ENCODE measurements at places on chromosomes 16 and 17. TPM values are rescaled to one million over a fixed set of nuclear protein-coding genes. Genes with fewer than 3 reads are reported as not detected.

- DNase-seq = no peak
- peaks cover 80% of the 10 kb centered on the region for H3K36me3 ChIP-seq
- H3K4me1 ChIP-seq = peaks cover 25% of the 10 kb centered on the region
Observed at GRCh38 chr17:40024901-40025300, 9.7 kb downstream of the CSF3 start.

DNA sequence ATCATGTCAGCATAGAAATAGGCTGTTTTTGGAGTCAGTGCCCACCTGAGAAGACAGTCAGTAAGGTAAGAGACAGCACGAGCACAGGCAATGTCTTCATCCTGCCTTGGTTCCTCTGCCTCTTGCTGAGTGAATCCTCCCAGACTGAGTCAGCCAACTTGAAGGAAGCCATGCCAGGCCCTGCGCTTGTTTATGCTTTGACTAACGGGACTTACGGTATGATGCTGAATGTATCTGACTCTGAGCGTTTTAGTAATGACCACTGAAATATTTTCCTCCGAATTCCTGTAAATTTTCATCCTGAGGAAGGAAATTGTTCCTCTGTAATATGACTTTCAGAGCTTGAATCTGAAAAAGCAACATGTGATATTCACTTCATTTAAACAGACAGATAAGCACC is 18.0 kb downstream of the C17orf67 start:
- no peaks in the 10 kb centered on the region for H3K36me3 ChIP-seq

GRCh38 chr16:87880117-87880696 is 10.9 kb upstream of the SLC7A5 start:
- DNase-seq = no peak
- H3K4me1 ChIP-seq = no peaks in the 10 kb centered on the region
- no peaks in the 10 kb centered on the region for H3K36me3 ChIP-seq
- no peaks in the 10 kb centered on the region for H3K27me3 ChIP-seq
- no peak overlapping the region for H3K27ac ChIP-seq
- no peak overlapping the region for H3K4me3 ChIP-seq

- H3K4me1 ChIP-seq = no peaks in the 10 kb centered on the region
- no peak for DNase-seq
- H3K27ac ChIP-seq = no peak overlapping the region
- H3K36me3 ChIP-seq = no peaks in the 10 kb centered on the region
Observed at GRCh38 chr17:63140255-63140654, 174.2 kb downstream of the TANC2 start.

- DNase-seq = no peak
- H3K36me3 ChIP-seq = no peaks in the 10 kb centered on the region
- H3K4me3 ChIP-seq = no peak overlapping the region
- H3K27me3 ChIP-seq = no peaks in the 10 kb centered on the region
- no peak overlapping the region for H3K27ac ChIP-seq
- H3K4me1 ChIP-seq = no peaks in the 10 kb centered on the region
Observed at GRCh38 chr17:62723842-62724241, 84.3 kb downstream of the MARCHF10 start.

DNA sequence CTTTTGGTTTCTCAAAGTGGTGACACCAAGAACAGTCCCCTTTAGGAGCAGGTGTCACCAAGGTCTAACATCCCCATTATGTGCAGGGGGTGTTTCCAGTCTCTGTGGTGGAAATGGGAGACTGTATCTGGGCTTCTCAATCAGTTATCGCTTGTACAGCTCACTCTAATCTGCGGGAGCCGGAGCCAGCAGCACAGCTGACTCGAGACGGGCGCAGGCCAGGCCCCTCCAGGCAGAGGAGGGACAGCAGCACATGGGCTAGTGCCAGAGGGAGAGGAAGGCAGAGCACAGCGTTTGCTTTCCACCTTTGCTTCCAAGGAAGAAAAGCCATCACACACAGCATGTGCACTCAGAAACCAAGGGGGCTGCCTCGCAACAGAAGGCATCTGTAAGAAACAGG is 91.2 kb upstream of the CREBBP start:
- no peaks in the 10 kb centered on the region for H3K27me3 ChIP-seq
- no peaks in the 10 kb centered on the region for H3K4me1 ChIP-seq
- no peak for DNase-seq
- no peak overlapping the region for H3K4me3 ChIP-seq
- H3K27ac ChIP-seq = peak overlapping the region; percentile 40
- H3K36me3 ChIP-seq = peaks cover 15% of the 10 kb centered on the region

GRCh38 chr16:71230122-71230845 is at the start of gene HYDIN:
Gene HYDIN (minus strand): TSS chr16:71230722. CDS start chr16:71186895, 43,827 bp downstream.
- no peaks in the 10 kb centered on the region for H3K36me3 ChIP-seq
- H3K27ac ChIP-seq = no peak within 1 kb of the TSS
- no peaks in the 10 kb centered on the region for H3K27me3 ChIP-seq
- H3K4me1 ChIP-seq = no peaks in the 10 kb centered on the region

- no peaks in the 10 kb centered on the region for H3K36me3 ChIP-seq
- H3K27ac ChIP-seq = peak overlapping the region; percentile 75
- peak; percentile 78 for DNase-seq
- peak overlapping the region; percentile 69 for H3K4me3 ChIP-seq
- no peaks in the 10 kb centered on the region for H3K4me1 ChIP-seq
Observed at GRCh38 chr17:2025622-2026309, 632 bp upstream of the RTN4RL1 start.

GRCh38 chr16:89378947-89379771 is 111.2 kb downstream of the ANKRD11 start:
- no peaks in the 10 kb centered on the region for H3K36me3 ChIP-seq
- peak overlapping the region; percentile 56 for H3K27ac ChIP-seq
- no peaks in the 10 kb centered on the region for H3K27me3 ChIP-seq
- no peak for DNase-seq

DNA sequence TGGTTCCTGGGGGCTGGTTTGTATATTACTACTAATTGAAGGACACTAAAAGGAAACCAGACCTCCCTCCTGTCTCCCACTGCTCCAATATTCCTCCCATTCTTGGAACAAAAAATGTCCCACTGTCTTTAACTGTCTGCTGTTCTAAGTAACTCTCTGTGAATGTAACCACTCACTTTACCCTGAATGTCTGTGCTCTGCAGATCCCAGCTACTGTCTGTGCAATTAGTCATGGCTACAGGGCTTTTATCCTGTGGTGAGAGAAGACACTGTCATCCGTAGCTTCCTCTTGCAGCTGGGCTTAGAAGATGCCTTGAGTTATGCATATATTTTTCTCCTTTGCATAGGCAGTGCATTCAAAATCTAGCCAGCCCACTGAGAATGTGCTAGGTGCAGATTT is 853.8 kb downstream of the CDH8 start:
- H3K27ac ChIP-seq = no peak overlapping the region
- no peaks in the 10 kb centered on the region for H3K4me1 ChIP-seq
- no peak for DNase-seq
- H3K36me3 ChIP-seq = no peaks in the 10 kb centered on the region

DNA sequence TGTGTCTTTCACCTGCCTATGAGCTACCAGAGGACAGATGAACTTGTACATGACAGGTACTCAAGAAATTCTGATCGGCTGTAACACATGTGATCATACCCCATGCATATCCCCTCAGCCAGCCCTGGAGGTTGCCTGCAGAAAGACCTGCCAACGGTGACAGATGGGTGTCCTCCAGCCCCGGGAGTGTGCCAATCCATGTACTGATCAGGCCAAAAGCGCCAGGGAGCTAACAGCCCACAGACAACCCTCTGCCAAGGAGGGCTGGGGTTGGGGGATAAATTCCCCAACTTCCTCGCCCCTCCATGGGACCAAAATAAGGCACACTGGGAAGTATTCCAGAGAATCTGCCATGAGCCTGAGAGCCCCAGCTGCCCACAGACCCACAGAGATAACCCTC is 189.4 kb downstream of the CCT6B start:
- no peak for DNase-seq
- H3K4me3 ChIP-seq = no peak overlapping the region
- H3K27me3 ChIP-seq = no peaks in the 10 kb centered on the region
- H3K27ac ChIP-seq = no peak overlapping the region

DNA sequence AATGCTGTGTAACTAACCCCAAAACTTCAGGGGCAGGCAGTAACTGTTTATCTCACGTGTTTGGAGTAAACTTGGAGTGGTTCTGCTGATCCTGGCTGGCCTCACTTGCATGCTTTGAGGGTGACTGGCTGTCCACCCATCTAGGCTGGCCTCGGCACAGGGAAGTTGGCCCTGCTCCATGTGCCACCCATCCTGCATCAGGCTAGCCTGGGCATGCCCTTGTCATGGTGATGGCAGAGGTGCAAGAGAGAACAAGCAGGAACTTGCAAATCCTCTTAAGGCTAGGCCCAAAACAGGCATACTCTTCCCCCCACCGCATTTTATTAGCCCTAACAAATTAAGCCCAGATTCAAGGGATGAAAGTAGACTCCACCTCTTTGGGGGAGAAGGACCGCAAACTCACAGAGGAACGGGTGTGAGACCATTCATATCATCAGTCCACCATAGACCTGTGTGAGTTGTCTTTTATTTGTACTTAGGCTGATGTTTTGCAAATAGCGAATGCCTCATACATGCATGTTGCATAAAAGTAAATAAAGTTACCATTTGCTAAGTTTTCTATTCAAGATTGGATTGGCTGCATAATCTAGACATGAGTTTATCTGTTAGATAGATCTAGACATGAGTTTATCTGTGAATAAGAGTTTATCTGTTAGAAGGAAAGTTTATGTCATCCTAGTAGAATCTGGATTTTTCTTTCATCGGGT is 221.0 kb downstream of the CCDC182 start:
- DNase-seq = no peak
- no peaks in the 10 kb centered on the region for H3K27me3 ChIP-seq
- H3K4me1 ChIP-seq = peaks cover 54% of the 10 kb centered on the region
- no peak overlapping the region for H3K4me3 ChIP-seq
- peak overlapping the region; percentile 37 for H3K27ac ChIP-seq
- H3K36me3 ChIP-seq = no peaks in the 10 kb centered on the region

GRCh38 chr17:7260651-7261378 is 1.5 kb downstream of the CLDN7 start:
- H3K4me3 ChIP-seq = peak overlapping the region; percentile 54
- peaks cover 30% of the 10 kb centered on the region for H3K4me1 ChIP-seq
- no peak for DNase-seq
- H3K27me3 ChIP-seq = peaks cover 34% of the 10 kb centered on the region
- no peak overlapping the region for H3K27ac ChIP-seq

DNA sequence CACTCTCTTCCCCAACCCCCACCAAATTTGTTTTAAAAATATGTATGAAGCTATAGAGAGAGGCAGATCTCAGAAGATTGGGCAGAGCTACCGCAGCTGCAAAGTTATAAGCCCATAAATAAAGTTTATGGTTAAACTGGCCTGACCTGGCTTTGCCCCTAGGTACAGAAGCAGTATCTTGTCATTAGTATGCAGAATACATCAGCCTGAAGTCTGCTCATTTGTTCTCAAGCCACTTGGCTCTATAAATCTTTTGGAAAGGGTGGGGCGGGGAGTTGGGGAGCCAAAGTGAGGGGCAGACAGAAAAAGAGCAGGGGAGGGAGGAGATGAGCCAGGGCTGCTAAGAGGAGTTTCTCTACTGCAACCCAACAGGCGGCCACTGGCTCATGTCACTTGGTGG is 113.2 kb downstream of the SOX9 start:
- no peak overlapping the region for H3K27ac ChIP-seq
- no peaks in the 10 kb centered on the region for H3K27me3 ChIP-seq
- H3K4me3 ChIP-seq = no peak overlapping the region
- DNase-seq = no peak

DNA sequence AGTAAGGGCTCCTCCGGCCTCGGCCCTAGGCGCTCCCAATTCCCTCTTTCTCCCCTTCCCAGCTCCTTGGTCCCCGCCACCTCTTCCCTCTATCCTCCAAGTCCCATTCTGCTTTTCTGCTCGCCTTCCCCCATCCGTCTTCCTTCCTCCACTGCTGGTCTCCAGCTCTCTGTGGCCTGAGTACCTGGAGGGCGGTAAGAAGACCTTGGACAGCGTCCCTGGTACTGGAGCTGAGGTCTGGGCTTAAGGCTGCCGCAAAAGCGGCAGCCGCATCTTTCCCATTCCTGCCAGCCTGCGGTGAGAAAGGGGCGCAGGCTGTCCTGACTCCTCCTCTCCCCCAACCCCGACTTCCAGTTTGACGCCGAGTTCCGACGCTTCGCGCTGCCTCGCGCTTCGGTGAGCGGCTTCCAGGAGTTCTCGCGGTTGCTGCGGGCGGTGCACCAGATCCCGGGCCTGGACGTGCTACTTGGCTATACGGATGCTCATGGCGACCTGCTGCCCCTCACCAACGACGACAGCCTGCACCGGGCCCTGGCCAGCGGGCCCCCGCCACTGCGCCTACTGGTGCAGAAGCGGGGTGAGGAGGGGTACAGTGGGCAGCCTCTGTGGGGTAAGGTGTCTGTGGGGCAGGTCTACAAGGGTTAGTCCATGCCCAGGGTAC is 471 bp downstream of the PARD6A start:
- H3K36me3 ChIP-seq = no peaks in the 10 kb centered on the region
- DNase-seq = no peak
- H3K4me3 ChIP-seq = peak overlapping the region; percentile 82
- peak overlapping the region; percentile 95 for H3K27ac ChIP-seq
- H3K4me1 ChIP-seq = no peaks in the 10 kb centered on the region

DNA sequence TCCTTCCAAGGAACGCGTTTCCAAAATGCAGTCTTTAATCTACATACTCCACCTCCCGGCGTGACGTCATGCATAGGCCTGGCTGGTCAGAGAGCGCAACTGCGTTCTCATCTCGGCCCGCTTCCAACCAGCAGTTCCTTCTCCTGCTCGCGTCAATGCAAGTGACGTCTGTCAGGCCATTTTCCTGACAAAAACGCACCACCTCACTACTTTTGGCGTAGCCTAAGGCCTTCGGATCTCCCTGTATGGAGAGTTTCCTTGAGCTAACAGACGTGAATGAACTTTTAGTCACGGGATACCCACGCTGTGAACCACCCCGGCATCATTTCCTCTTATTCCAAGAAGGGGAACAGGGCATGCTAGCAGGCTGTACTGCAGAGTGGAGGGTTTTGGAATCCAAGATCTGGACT is 25.0 kb downstream of the TEX14 start:
- H3K36me3 ChIP-seq = no peaks in the 10 kb centered on the region
- H3K4me3 ChIP-seq = no peak overlapping the region

DNA sequence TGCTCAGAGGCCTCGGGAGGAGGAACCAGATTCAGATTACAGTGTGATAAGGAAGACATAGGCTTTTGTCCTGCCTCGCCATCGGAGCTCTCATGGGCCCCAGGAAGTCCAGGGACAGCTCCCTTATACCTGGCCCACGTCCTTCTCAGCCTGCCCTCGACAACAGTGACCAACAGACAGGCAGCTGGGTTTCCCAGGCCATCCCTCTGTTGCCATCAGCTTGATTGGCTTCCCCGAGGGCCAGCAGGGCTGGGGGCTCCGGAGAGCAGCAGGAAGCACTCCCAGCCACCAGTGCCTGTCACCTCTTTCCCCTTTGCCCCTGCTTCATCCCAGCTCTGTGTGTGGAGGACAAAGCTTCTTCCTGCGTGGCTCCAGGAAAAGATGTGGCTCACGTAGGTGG is 17.6 kb downstream of the CD300A start:
- no peaks in the 10 kb centered on the region for H3K36me3 ChIP-seq
- no peak overlapping the region for H3K27ac ChIP-seq
- no peaks in the 10 kb centered on the region for H3K4me1 ChIP-seq
- no peak for DNase-seq
- no peak overlapping the region for H3K4me3 ChIP-seq

GRCh38 chr16:66443269-66443652 is 16.2 kb downstream of the BEAN1 start:
- H3K27ac ChIP-seq = no peak overlapping the region
- H3K4me3 ChIP-seq = no peak overlapping the region
- H3K36me3 ChIP-seq = no peaks in the 10 kb centered on the region
- H3K27me3 ChIP-seq = no peaks in the 10 kb centered on the region
- H3K4me1 ChIP-seq = no peaks in the 10 kb centered on the region

The MYH11 gene
- 89.0 TPM for total RNA-seq

The SPAG5 gene
- total RNA-seq = 1.1 TPM

The CYGB gene
- 23.0 TPM for total RNA-seq

The ADAM11 gene
- total RNA-seq = 19.9 TPM

The SEZ6L2 gene
- 2.6 TPM for total RNA-seq

The NT5C gene
- total RNA-seq = 77.5 TPM

The CACNG3 gene
- total RNA-seq = not detected

The RHBDF2 gene
- 13.6 TPM for total RNA-seq

The ZNF423 gene
- 10.7 TPM for total RNA-seq

The CAVIN1 gene
- total RNA-seq = 202 TPM
